ENCODE measurements at places on chromosomes 13 and 19.

DNA sequence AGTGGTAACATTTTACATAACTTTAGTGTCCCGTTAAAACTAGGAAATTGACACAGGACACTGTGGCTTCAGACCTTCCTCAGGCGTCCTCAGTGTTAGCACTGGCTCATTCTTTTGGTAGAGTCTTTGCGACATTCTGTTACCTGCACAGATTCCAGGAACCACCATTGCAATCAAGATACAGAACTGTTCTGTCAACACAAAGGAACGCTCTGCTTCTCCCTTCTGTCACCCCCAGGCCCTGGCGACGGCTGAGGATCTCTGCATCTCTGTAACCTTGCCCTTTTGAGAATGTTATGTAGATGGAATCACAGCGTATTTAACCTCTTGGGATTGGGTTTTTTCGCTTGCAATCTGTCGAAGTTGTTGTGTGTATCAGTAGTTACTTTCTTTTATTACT, 22.6 kb downstream of the KDM4B start:
- DNase-seq: no peak

GRCh38 chr13:73924607-73925006, 209.6 kb downstream of the KLF12 start:
- peak; percentile 8 for DNase-seq

DNA sequence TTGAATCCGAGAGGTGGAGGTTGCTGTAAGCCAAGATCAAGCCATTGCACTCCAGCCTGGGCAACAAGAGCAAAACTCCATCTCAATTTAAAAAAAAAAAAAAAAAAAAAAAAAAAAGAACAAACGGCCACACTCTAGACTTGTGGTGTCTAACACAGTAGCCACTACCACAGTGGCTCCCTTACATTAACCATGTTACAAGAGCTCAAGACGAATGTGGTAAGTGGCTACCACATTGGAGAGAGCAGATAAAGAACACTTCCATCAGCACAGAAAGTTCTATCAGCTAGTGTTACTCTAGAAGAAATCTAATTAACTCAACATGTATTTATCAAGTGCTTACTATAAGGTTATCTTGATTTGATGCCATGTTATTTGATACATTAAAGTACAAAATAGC, 11.5 kb downstream of the XPO4 start:
- DNase-seq: no peak

DNA sequence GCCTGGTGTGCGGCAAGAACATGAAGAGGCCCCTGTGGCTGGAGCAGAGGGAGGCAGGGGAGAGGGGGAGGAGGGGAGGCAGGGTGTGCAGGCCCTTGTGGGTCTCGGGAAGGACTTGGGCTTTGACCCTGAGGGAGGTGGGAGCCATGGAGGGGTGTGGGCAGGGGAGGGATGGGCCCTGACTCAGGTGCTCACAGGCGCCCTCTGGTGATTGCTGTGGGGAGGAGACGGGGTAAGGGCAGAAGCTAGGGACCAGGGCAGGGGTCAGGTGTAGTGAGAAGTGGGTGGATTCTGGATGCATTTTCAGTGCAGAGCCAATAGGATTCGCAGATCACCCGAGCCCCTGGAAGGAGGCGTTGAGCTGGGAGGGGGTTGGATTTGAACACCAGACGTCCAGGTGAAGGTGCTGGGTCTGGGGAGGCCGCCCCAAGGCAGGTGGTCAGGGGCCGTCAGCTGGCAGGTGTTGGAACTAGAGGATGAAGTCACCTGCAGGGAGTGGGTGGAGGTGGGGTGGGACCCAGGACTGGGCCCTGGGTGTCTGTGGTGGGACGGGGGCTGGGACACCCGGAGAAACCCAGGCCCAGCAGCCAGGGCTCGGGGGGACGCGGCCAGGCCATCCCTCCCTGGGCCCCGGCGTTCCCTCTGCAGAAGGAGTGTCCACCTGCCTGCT, 185.4 kb downstream of the KDM4B start:
- DNase-seq: peak; percentile 70

GRCh38 chr13:109212650-109213049, 573.7 kb downstream of the IRS2 start:
- no peak for DNase-seq

Data from GM10248 (cell line).